ENCODE measurements at places on chromosomes 5 and 9. TPM values are rescaled to one million over a fixed set of nuclear protein-coding genes. Genes with fewer than 3 reads are reported as not detected.

Gene FOXD4L6
- total RNA-seq, result 0.06 TPM

Gene SPINK7
- not detected for total RNA-seq

Gene PCAT7
- total RNA-seq, result 0.54 TPM

Gene ZFYVE16
- 13.6 TPM for total RNA-seq

Gene NTMT1
- total RNA-seq, result 95.0 TPM

Gene PDZD2
- total RNA-seq, result 0.23 TPM

Gene CA9
- total RNA-seq, result 5.0 TPM

Gene MAMDC2
- total RNA-seq, result 0.23 TPM

All from A549 treated with GW870086 at 1 μM for 4 hours (cell line).